ENCODE measurements at places on chromosomes 16 and 17.

DNA sequence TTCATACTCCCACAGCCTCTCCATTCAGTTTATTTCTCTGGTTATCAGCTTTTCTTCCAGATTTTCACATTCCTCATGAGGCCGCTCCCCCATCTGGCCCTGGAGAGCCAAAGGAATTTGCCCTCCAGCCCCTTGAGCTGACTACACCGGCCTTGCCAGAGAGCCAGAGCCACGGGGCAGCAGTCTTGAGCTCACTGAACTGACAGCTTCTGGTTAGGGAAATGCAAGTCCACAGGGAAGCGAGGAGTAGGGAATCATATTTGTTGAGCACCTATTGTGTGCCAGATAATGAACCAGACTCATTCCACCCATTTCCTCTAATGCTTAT is 102.4 kb downstream of the ABCC12 start:
- DNase-seq = peak; percentile 61

- DNase-seq = no peak
Observed at GRCh38 chr17:56434610-56435009, 158.9 kb upstream of the NOG start.

GRCh38 chr16:57628783-57629293 is 408 bp downstream of the ADGRG1 start:
- DNase-seq = no peak

DNA sequence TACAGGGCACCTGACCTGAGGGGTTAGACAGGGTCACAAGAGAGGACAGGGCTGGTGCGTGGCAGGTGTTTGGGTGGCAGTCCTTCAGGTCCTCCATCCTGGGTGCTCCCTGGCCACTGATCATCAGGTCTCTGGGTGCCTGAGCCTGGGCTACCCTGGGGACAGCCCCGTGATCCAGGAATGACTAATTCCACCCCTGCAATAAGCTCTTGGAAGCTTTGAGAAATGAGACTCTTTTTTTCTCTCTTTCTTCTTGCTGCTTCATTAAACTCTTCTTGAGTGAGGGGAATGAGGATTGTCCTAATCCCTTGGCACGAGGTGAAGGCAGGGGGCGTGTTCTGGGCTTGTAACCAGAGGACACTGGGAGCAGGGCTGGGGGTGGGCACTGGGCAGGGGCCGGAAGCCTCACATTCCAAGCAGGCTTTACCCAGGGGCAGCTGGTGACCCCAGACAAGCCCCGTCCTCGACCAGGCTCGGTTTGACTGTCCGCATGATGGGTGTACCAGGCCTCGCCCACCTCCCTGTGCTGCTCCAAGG is 21.4 kb upstream of the SPNS2 start:
- no peak for DNase-seq

GRCh38 chr17:45118691-45119090 is 13.6 kb downstream of the PLCD3 start:
- DNase-seq = no peak

- DNase-seq = no peak
Observed at GRCh38 chr17:47745037-47745380, 12.0 kb downstream of the TBX21 start.

DNA sequence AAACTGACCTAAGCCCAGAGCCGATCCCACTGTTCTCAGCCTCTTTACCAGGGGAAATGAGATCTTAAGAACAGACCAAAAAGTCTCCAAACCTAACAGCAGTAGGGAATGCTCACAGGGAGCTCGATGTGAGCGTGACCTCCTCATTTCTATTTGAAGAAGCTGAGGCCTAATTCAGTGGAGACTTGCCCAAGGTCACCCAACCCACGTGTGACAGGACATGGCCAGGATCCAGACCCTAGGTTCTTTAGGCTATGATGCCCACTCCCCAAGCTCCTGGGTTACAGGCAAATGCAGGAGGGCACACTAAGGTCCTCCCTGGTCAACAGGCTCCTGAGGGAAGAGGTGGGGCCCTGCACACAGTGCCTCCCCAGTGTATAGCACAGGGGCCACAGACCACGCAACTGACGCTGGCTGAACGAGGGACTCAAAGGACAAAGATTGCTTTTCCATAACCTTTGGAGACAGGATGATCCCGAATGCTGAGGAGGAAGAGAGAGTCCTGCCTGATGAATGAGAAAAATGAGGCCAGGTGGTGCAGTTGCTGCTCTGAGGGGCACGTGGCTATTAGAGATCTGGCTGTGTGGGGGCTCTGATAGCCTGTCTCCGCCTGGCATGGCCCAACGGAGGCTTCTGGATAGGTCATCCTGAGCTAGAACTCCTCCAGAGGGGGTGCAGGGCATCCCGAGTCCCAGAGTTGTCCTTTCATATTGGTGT is 24.0 kb downstream of the MAP3K14 start:
- DNase-seq = no peak

GRCh38 chr17:81365601-81366585 is 29.4 kb upstream of the BAHCC1 start:
- DNase-seq = peak; percentile 72

GRCh38 chr16:51756447-51757123 is 605.5 kb upstream of the SALL1 start:
- no peak for DNase-seq

DNA sequence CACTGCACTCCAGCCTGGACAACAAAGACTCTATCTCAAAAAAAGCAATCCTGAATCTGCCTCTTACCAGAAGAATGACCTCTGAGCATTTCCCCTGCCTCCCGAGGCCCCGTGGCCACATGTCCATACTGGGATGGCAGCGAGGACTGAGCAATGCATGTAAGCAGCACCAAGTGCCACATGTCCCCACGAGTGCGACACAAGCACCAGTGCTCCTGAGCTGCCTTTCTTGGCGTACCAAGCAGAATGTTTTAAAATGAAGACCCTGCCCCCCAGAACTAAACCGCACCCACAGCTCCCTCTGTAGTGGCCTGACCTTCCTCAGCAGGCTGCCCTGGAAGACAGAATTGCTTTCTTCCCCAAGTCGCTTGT is 373.3 kb downstream of the SLC39A11 start:
- no peak for DNase-seq

- DNase-seq = no peak
Observed at GRCh38 chr16:35744726-35745125, 2285.3 kb downstream of the TP53TG3F start.

- no peak for DNase-seq
Observed at GRCh38 chr17:56690441-56691291, 97.2 kb downstream of the NOG start.

DNA sequence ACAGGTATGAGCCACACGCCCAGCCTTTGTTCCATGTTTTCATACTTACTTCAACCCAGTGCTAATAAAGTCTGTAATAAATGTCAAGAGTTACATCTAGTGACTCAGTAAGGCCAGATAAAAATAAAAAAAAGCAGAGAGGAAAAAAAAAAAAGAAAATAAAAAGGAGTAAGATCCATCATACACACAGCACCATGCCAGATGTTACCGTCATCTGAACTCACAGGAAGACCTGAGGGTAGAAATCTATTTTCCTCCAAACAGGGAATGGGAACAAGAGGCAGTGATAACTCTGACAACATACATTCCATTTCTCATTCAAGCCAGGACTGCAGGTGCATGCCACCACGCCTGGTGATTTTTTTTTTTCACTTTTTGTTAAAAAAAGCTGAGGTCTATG is 20.7 kb downstream of the CRK start:
- no peak for DNase-seq

GRCh38 chr16:87713451-87714229 is 52.1 kb downstream of the KLHDC4 start:
- DNase-seq = no peak

- no peak for DNase-seq
Observed at GRCh38 chr16:36336-36984, 16.9 kb downstream of the POLR3K start.

DNA sequence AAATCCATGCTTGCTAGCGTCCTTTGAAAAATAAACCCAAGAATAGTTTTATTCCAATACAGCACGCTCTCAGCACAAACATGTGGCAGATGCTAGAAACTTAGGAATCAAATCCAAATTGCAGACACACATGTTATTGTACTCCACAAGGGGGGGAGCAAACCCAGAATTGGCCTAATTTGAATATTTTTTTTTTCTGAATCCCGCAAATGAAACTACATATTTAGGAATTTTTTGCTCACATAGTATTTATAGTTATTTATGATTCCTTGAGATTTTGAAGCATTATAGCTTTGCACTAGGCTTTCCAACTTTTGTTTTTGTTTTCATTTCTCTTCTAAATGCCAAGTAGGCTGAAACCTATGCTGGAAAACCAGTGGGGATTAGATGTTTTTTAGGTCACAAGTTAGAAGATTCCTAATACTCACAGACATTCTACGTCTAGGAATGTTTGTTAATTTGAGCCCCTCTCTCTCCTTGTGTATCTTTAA is 59.3 kb upstream of the CDH11 start:
- DNase-seq = peak; percentile 85

DNA sequence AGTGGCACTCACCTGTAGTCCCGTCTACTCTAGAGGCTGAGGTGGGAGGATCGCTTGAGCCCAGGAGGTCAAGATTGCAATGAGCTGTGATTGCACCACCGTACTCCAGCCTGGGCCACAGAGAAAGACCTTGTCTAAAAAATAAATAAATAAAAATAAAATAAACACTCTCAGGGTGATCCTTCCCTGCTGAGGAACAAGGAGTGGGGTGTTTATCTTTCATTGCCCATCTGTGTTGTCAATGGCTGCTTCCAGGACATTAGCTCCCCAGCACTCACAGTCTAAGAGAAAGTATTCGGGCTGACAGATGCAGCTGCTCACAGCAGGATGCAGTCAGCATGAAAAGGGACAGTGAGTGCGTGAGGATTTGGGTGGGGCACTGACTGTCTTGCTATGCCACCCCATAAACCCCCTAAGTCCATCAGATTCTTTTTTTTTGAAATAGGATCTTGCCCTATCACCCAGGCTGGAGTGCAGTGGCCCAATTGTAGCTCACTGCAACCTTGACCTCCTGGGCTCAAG is 31.3 kb upstream of the RBBP6 start:
- no peak for DNase-seq

DNA sequence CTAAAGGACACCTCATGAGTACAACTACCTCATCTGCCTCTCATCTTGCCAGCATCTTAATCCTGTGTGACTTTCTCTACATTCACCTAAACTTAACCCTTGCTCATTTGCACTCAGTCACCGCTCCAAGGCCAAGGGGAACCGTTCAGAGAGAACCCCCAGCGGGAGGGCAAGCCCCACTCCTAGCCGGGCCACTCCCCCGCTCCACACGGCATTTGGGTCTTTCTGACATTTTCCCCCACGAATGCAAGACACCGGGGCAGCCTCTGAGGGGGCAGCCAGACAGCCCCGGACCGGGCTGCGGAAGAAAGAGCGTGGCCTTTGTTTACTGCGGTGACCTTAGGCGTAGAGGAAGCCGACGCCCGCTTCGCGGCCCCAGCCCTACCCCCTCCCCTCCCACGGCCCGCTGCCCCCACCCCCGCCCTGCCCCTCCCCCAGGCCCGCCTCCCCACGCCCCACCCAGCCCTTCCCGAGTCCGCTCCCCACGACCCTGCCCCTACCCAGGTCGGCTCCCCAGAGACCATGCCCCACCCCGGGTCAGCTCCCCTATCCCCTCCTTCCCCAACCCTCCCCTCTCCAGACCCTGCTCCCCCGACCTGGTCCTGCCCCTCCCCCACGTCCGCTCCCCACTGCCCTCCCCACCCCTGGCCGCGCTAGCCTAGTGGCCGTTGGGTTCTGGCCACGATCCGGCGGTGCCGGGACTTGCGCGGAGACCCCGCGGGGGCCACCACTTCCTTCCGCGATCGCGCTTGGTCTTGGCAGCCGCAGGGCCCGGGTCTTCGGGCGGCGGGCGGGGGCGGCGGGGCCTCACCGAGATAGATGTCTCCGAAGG is 789 bp downstream of the CSNK1D start:
- peak; percentile 19 for DNase-seq

DNA sequence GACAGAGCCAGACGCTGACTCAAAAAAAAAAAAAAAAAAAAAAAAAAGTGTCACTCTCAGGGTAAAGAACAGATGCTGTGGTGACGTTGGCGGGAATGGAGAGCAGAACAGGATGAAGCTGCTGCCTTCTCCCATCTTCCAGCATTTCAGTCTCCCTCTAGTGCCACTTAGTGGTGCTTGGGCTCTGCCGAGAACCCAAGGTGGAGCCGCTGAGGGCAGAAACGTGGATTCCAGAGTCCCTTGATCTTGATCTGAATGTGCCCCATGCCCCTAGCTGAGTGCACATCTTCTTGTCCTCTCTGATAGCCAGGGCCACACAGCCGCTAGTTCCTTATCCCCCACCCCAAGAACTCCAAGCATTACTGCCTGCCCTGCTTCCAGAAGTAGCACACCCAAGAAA is 43.2 kb upstream of the FA2H start:
- DNase-seq = no peak

DNA sequence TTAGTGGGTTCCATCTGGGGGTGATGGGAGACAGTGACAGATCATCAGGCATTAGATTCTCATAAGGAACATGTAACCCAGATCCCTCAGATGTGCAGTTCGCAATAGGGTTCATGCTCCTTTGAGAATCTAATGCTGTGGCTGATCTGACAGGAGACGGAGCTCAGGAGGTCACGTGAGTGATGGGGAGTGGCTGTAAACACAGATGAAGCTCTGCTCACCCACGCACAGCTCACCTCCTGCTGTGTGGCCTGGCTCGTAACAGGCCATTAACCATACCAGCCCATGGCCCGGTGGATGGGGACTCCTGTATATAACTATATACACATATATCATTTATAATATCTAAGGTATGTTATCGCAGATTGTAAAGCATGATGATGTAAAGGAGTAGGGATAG is 214.2 kb downstream of the MAF start:
- DNase-seq = no peak

DNA sequence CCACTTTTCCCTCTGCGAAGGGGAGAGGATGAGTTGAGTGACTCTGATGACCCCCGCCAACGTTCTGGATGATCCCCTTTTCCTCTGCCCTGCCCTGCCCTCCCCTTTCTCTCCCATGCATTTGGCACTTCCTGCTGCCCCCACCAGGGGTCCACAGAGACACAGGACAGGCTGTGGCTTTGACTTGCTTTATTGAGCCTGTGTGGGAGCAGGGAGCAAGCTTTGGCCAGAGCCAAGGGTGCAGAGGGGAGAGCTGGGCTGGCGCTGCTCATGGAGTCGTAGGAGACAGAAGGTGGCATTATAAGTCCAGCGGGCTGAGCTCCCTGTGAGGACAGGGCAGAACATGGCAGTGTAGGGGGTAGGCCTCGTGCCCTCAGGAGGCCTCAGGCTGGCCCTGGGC is 1.6 kb downstream of the PPY start:
- DNase-seq = peak; percentile 39

GRCh38 chr16:27798241-27798640 is 248.3 kb downstream of the KATNIP start:
- no peak for DNase-seq

- DNase-seq = no peak
Observed at GRCh38 chr17:5508810-5509209, 22.4 kb downstream of the MIS12 start.

Data from fibroblast of villous mesenchyme (primary cell).